Breast epithelium (tissue), 4 donors: ENCODE measurements at places on chromosomes 12 and 14. TPM values are rescaled to one million over a fixed set of nuclear protein-coding genes. Genes with fewer than 3 reads are reported as not detected.

DNA sequence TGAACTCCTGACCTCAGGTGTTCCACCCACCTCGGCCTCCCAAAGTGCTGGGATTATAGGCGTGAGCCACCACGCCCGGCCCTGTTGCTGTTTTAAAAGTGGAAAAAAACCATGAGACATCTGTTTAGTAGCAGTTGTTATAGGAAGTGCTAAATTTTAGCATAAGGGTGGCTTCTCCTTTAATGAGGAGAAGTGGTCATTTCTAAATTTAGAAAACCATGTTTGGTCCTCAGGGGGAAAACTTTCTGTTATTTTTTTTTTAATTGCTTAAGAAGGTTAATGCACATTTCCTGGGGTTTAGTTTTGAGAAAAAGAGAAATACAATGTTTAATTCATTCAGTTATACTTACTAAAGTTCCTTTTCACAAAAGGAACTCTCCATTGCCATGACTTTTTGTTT is 102.1 kb downstream of the MYRFL start:
- H3K36me3 ChIP-seq: no peaks in the 10 kb centered on the region
- H3K4me3 ChIP-seq: no peak overlapping the region
- H3K27ac ChIP-seq: no peak overlapping the region
- H3K4me1 ChIP-seq: no peaks in the 10 kb centered on the region
- DNase-seq: no peak

MORN3 gene
- total RNA-seq: not detected

DNA sequence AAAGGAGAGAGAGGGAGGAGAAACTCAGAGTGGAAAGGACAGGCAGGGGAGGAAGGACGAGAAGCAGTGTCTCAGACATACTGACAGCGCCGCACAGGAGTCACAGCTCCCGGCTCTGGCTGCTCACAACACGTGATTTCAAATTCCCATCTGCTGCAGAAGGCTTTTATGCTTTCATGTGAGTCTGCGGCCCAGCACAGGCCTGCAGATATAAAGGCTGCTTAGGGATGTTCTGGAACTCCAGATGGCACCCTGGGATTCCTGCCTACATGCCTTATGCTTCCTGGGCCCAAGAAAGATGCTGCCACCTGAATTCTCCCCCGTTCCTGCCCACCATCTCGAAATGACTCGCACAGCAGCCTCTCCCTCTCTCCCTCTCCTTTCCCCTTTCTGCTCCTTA is 89.6 kb downstream of the NUAK1 start:
- H3K27ac ChIP-seq: no peak overlapping the region
- H3K4me1 ChIP-seq: no peaks in the 10 kb centered on the region
- no peak overlapping the region for H3K4me3 ChIP-seq
- no peak for DNase-seq
- H3K27me3 ChIP-seq: no peaks in the 10 kb centered on the region

DNA sequence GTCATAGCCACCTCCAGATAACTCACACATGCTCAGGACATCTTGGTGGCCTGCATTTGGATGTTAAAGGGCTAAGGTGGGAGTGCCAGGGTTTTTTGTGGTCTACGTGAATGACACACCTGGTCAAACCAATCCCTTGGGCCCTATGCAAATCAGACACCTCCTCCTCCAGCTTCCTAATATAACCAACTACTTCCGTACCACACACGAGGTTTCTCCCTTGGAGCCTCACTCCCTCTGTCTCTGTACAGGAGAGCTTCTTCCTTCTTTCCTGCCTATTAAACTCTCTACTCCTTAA is 19.6 kb downstream of the APOBEC1 start:
- no peaks in the 10 kb centered on the region for H3K36me3 ChIP-seq
- no peak overlapping the region for H3K4me3 ChIP-seq
- no peak for DNase-seq
- H3K27me3 ChIP-seq: no peaks in the 10 kb centered on the region

- H3K4me1 ChIP-seq: no peaks in the 10 kb centered on the region
- no peak for DNase-seq
- peak overlapping the region; percentile 21 for H3K4me3 ChIP-seq
Measured at GRCh38 chr14:65414961-65415589, 2.5 kb downstream of the FUT8 start.

GRCh38 chr14:97178781-97179180 is 381.6 kb downstream of the VRK1 start:
- H3K4me3 ChIP-seq: no peak overlapping the region
- H3K4me1 ChIP-seq: no peaks in the 10 kb centered on the region
- H3K27ac ChIP-seq: no peak overlapping the region
- H3K27me3 ChIP-seq: peaks cover 19% of the 10 kb centered on the region
- H3K36me3 ChIP-seq: no peaks in the 10 kb centered on the region
- no peak for DNase-seq

AKAP3 gene
- total RNA-seq: 2.2 TPM

DNA sequence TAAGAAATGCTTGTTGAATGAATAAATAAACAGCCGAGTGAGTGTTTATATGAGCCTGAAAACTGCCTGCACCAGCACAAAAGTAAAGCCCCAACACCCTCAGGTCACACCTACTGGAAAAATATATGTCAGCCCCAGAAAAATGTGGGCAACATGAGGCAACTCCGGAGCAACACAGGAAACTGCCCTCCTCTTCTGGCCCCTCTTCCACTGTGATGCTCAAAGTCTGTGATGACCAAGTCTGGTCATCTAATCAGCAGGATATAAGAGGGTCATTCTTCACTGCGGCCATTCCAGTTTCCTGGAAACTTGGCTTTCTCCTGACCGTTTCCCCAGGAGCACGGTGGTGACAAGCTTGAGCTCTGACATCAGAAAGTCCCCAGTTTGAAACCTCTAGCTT is 159.6 kb upstream of the PZP start:
- H3K27me3 ChIP-seq: no peaks in the 10 kb centered on the region
- no peaks in the 10 kb centered on the region for H3K4me1 ChIP-seq
- no peaks in the 10 kb centered on the region for H3K36me3 ChIP-seq
- H3K4me3 ChIP-seq: no peak overlapping the region
- H3K27ac ChIP-seq: no peak overlapping the region

GRCh38 chr14:32414808-32415255 is 85.7 kb downstream of the AKAP6 start:
- no peaks in the 10 kb centered on the region for H3K4me1 ChIP-seq
- peak overlapping the region; percentile 19 for H3K27ac ChIP-seq
- no peak for DNase-seq
- no peak overlapping the region for H3K4me3 ChIP-seq
- H3K36me3 ChIP-seq: no peaks in the 10 kb centered on the region

DNA sequence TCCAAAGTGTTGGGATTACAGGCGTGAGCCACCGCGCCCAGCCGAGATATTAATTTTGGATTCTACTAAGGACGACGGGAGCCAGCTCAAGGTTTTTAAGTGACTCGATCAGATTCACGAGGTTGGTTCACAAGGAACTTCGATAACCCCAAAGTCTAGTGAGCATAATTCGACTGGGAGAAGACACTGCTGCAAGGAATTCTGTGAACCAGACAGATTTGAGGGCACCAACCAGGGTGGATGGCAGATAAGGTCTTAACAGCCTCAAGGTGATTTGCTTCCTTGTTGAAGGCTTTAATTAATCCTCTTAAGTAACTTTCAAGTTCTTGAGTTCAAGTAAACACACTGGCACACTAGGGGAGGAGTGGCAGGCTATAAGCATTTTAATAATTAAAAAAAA is 1.1 kb upstream of the KLHDC2 start:
- H3K27ac ChIP-seq: peak overlapping the region; percentile 93
- no peak for DNase-seq
- H3K27me3 ChIP-seq: no peaks in the 10 kb centered on the region

GRCh38 chr14:75283833-75284563 is 5.4 kb downstream of the FOS start:
- H3K27me3 ChIP-seq: no peaks in the 10 kb centered on the region
- H3K27ac ChIP-seq: peak overlapping the region; percentile 36
- no peak for DNase-seq
- H3K4me3 ChIP-seq: no peak overlapping the region

GRCh38 chr14:92696366-92696765 is 52.1 kb downstream of the LGMN start:
- H3K4me1 ChIP-seq: peaks cover 12% of the 10 kb centered on the region
- H3K27me3 ChIP-seq: no peaks in the 10 kb centered on the region
- H3K4me3 ChIP-seq: no peak overlapping the region
- no peak for DNase-seq

GRCh38 chr12:131882804-131883520 is 11.5 kb upstream of the ULK1 start:
- no peaks in the 10 kb centered on the region for H3K36me3 ChIP-seq
- no peak for DNase-seq
- H3K27ac ChIP-seq: no peak overlapping the region
- H3K4me3 ChIP-seq: no peak overlapping the region

ADCY4 gene
- 13.8 TPM for total RNA-seq

KCNA5 gene
- 0.44 TPM for total RNA-seq

SERPINA4 gene
- not detected for total RNA-seq

- H3K36me3 ChIP-seq: no peaks in the 10 kb centered on the region
- no peak overlapping the region for H3K27ac ChIP-seq
- DNase-seq: no peak
- H3K4me3 ChIP-seq: no peak overlapping the region
- no peaks in the 10 kb centered on the region for H3K4me1 ChIP-seq
Measured at GRCh38 chr14:32399920-32400319, 70.8 kb downstream of the AKAP6 start.

GRCh38 chr12:28877854-28878253 is 271.2 kb upstream of the FAR2 start:
- no peak overlapping the region for H3K27ac ChIP-seq
- H3K27me3 ChIP-seq: no peaks in the 10 kb centered on the region
- no peaks in the 10 kb centered on the region for H3K4me1 ChIP-seq
- DNase-seq: no peak
